Inflammatory macrophage treated with lipopolysaccharide for 4 hours (primary cell): ENCODE measurements at places on chromosomes 2 and 18.

DNA sequence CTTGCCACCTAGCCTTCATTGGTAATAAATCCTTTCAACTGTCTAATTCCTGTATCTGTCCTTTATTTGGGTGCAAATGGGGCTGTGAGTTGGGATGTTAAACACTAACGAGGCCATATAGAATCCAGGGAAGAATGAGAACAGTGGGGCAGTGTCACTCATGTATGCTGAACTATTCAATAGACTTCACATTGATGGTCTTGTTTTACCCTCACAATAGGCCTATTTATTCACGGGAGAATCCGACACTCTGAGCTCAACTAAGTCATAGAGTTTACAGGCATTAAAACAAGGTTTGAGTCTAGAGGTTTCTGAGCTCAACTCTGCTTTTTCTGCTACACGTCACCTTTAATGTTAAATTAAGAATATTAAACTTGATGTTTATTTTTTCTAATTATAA, 421.6 kb downstream of the SOX11 start:
- no peak for DNase-seq

GRCh38 chr18:74249181-74249968, 42.4 kb downstream of the CYB5A start:
- DNase-seq: peak; percentile 94

DNA sequence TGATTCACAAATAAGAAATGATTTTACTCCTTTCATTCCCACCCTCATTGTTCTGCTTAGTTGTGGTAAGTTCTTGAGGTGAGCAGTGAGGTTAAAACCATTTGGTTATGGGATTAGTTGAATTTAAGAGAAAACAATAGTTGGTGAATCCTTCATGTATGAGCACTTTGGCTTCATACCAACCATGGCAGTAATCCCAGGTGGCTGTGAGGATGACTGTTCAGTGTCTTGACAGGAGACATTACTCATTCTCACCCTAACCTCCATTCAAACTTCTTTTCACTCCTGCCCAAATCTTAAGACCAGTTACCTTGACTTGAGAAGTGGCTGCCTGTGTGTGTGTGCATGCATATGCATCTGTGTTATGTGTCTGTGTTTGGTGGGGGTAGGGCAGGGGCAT, 143.1 kb downstream of the SETBP1 start:
- DNase-seq: no peak

DNA sequence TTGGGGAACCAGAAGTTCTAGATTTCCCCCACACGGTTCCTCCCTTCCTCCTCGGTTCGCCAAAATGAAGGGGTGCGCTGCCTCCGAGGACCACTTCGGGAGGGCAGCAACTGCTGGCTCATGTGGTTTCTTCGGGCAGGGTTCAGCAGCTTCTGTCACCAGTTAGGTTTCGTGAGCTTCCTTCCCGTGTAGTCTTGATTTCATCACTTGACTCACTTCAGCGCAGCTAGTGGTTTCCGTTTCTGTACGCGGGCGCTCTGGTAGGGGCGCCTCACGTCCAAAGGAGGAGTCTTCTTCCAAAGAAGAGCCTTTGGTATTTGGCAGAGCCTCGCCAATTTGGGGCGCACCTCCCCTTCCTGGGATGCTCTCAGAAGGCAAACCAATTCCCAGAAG, 485 bp upstream of the GALNT3 start:
- peak; percentile 85 for DNase-seq

- DNase-seq: no peak
Observed at GRCh38 chr2:35199298-35199697, 1156.3 kb upstream of the CRIM1 start.

DNA sequence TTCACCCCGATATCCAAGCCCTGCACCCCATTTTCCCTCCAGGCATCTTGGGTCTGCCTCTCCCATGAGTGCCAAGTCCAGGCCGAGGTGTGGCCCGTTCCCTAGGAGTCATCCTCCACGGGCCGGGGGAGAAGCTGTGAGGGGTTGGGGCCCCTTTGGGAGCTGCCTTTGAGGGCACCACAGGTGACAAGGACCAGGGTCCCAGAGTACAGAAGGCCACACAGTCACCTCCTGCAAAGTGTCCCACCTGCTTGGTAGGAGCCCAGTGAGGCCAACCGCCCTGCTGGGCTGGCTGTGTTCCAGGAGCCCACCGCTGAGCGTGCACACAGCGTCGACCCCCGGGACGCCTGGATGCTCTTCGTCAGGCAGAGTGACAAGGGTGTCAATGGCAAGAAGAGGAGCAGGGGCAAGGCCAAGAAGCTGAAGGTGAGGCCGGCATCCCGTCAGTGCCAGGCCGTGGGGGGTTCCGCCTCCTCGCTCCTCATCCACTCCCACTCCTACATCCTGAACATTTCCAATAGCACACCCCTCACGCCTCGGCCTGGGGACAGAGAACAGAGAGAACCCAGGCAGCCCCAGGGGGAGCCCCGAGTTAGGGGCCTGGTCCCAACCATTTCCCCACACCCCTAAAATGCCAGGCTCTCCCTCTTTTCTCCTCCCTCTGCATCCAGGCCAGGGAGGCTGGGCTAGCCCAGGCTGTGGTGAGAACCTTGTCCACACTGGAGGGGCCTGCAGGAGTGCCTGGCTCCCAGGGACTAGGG, 2.7 kb downstream of the ERFE start:
- no peak for DNase-seq

- no peak for DNase-seq
Observed at GRCh38 chr2:208099682-208100470, 24.4 kb downstream of the CRYGD start.

DNA sequence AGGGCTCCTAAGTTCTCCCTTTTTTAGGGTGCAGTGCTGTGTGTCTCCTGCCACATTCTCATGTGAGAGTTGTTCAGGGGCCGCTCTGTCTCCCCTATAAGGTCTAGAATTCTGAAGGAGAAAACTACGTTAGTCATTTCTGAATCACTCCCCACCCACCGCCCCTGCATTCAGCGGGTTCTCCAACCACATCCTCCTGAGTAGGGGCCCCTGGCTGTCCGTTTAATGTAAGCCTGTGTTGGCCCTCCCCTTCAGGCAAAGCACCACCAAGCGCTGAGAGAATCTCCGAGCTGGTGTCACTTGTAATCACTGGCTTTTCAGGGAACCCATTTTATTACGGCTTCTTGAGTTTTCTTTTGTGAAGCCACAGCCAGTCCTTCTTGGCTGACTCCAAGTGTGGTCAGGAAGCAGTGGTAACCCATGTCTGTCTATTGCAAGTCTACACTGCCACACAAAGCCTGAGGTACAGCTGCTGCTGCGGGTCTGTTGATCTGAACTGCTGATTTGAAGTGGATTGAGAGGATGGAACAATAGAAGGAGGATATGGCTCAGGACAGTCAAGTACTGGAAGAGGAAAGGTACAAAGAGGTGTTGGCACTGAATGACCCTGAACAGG, 16.9 kb downstream of the LCT start:
- peak; percentile 23 for DNase-seq

DNA sequence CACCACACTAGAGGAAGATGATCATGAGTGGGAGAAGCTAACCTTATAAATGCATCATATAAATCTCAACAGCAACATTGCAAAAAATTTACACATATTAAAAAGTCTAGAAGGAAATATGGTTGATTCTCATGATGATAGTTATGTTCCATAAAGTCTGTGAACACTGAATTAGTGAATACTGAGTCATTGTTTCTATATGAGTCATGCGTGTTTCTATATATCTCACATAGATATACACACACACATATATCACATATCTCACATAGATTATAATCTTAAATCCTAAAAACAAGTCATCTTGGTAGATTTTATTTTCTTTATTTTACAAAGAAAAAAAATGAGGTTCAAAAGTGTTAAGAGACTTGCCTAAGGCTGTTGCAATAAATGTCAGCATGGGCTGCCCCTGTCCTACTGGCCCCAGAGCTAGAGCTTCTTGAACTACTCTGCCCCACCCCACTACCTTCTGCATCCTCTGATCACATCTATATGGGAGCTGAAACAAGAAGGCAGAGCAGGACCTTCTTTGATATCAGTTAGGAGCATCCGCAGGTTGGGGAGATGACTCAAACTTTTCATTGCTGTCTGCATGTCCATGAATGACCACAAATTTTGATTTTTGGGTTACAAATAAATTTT, 81.8 kb upstream of the ADAM23 start:
- DNase-seq: peak; percentile 9

- DNase-seq: no peak
Observed at GRCh38 chr2:119257198-119257597, 33.6 kb downstream of the STEAP3 start.

DNA sequence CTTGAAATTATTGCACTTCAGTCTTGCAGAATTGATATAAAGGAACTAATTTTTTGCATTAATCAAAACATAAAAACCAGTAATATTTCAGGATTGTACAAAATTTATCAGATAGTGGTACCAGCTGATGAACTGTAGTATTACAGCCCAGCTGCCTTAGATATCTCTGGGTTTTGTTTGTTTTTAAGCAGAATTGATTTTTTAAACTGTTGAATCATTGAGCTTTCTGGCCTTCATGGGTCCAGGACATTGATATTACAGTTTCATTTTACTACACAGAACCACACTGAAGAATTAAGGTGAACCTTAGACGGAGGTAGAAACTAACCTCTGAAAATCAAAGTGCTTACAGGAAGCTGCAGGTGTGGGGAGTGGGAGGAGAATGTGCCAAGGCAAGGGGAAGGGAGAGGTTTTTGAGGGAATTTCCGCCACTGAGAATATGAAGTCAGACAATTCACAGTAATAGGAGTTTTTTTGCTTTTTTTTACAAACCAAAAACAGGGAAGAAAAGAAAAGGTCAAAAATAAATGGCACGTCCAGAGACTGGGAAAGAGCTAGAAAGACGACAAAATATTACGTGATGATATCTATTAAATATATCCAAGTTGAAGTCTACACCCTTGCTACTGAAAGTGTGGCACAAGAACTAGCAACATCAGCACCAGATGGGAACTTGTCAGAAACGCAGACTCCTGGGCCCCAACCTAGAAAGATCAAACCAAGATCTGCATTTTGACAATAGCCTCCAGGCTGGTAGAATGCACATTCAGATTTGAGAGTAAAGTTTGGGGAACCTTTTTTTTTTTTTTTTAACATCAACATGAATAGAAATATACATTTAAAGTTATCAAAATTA, 40.8 kb upstream of the SPAG16 start:
- no peak for DNase-seq

DNA sequence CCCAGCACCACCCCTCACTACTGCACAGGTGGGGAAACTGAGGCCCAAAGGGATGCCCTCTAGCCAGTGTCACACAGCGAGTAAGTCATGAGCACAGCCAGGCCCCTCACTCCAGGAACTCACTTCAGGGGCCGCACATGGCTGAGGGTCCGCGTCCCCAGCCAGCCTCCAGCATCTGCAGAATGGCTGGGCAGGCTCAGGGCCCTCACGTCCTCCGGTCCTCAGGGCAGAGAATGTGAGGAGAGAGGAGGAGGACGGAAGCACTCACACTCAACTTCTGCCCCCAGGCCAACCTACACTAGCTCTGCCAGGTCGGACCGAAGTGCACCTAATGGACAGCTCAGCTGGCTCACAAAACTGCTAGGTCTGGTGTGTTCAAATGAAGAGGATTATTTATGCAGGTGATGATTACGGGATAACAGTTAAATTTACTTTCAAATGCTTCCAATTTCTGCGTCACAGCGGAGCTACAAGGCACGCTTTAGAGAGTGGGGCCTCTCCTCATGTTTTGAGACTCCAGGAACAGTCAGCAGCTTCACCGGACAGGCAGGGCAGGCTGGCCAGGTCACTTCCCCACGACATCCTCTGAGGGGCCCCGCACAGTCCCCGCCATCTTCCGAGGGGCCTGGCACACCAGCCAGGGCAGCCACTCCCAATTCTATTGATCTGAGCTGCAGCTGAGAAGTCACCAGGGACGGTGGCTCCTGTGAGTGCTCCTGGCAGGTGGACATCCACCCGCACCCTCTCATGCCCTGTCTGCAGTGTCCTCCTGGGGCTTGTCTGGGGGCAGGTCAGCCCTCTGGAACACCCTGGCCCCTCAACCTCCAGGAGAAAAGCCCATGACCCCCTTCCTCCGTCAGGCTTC, 26.5 kb downstream of the KIF1A start:
- DNase-seq: no peak

DNA sequence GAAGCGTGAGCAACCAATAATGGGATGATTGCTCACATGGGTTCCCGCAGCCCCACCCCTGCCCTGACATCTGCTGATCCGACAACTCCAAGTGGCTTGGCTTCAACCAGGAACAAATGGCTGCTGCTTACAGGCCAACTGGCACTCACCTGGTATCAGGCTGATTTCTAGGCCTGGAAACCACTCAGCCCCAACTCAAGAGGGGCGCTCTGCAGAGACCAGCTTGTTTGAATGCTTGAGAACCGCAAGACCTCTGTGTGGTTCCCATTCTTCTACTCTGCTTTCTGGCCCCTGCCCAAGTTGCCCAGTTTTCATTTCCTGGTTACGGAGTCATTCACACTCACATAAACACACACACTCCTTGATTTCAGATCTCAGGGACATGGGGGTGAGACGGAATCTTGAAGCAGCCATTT, 52.0 kb downstream of the TNP1 start:
- no peak for DNase-seq

DNA sequence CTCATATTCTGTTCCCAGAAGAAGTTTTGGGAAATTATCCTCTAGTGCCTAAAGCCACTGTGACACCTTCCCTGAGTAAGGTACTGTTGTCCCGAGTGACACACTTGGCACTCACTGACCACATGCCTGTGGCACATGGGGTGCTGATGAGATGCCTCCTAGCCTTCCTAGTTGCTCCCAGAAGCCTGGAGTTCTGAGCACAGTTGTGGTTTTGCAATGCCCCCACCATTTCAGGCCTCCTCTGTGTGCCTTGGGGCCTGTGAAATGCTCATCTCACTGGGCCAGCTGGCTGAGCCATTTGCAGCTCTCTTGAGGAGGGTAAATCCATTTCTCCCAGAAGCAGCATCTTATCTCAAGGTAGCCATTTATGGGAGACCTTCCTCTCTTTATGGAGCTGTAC, 91.8 kb downstream of the DGKD start:
- DNase-seq: no peak

DNA sequence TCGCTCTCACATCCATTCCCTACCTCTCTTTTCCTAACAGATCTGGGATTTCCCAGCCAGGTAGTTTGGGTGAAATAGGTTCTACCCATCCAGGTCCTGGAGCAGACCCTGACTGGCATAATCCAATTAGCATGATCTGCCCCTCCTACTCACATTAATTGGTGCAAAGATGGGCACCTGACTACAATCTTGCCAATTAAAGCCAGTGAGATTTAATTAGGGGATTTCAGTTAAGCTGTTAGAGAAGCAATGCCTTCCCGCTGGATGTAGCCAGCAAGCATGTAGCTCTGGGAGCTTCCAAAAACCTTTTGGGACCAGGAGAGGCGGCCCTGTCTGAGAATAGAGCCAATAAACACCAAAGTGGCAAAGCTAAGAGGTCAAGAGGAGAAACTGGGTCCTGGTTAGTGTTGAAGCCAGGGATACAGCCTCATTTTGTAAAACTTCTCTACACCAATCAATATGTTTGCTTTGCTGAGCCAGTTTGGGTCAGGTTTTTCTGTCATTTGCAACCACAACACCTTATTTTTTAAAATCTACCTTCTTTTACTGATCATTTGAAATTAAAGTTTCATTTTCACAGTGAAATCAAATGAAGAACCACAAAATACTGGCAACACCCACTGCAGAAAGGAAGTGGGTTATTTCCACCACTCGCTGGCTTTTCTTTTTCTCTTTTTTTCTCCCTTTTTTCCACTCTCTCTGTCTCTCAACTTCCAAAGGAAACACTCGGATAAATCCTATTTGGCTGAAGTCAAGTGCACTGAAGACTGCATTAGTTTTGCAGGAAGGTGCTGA, 3.2 kb upstream of the TTC39C start:
- DNase-seq: no peak
